Vagina (tissue), 2 donors: ENCODE measurements at places on chromosomes 11 and 22. TPM values are rescaled to one million over a fixed set of nuclear protein-coding genes. Genes with fewer than 3 reads are reported as not detected.

DNA sequence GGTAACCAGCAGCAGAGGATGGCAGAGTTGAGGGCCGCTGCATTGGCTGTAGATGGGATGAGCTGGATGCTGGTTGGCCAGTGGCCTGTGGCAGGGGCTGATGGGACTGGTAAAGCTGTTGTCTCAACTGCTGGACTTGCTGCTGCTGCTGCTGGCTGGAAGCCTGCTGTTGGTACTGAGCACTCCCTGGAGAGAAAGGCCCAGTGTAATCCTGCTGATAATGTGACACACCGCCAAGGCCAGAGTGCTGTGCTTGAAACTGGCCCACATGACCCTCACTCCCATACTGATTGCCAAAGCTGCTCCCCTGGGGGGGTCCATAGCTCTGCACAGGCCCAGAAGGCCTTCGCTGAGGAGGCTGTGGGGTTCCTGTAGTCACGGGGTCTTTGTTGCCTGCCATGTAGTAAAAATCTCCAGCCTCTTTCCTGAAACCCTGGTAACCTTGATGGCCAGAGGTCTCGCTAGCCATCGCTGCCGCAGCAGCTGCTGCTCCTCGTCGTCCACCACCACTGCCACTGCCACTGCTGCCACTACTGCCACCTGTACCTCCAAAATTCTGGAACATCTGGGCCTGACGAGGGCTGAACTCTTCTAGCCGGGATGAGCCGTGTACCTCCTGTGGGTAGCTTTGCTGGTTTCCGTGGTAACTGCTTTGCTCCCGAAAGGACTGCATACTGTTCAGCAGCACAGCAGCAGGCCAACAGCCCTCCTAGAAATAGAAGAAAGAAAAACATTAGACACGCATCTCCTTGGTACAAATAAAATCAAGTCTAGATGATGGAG lies 55.6 kb downstream of the TCF20 start:
- no peak for DNase-seq

- DNase-seq, result no peak
Observed at GRCh38 chr22:30044369-30044768, 35.9 kb upstream of the HORMAD2 start.

DNA sequence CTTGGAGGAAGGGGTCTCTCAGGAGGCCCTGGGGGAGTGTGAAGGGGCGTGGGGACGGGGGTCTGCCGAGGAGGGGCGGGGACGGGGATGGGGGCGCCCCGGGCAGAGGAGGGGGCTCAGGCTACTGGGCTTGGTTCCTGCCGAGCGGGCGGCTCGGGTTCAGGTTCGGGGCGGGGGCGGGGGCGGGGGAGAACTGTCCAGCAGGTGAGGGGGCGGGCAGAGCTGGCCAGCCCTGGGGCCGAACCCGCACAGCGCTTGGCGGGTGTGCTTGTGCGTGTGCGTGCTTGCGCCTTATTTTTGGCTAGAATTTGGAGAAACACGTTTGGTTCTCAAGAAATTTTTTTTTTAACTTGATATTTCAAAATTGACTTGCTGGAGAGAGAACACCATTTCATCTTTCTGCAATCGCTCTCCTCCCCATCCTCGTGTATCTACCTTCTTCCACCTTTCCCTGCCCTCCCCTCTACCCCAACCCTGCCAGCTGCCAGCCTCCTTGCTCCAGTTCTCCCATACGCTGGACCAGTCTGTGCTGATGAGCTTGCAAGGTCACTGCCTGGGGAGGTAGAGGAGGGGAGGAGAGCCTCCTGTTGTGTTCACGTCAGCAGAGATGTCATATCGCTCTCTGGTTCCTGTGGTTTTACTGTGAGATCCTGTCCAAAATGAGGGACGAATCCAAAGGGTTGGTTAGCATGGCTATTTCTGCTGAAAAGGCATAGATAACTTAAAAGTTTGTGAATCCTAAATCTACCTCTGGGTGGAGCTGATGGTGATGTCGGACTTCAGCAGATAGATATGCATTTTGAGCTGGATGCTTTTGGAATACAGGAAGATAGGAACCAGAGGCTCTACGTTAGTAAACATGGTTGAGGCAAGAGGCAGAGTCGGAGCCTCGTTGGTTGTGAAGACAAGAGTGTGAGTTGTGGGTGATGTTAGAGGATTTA lies 668 bp downstream of the MADD start:
- no peak for DNase-seq

DNA sequence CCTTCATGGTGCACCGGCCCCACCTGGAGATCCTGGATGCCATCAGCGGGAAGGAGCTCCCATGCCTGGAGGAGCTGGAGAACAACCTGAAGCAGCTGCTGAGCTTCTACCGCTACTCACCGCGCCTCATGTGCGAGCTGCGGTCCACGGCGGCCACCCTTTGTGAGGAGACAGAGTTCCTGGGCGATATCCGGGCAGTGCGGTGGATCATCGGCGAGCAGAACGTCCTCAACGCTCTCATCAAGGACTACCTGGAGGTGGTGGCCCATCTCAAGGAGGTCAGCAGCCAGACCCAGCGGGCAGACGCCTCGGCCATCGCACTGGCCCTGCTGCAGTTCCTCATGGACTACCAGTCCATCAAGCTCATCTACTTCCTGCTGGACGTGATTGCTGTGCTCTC lies 59.2 kb downstream of the SYT13 start:
- no peak for DNase-seq

CDC42EP1 gene
- total RNA-seq, result 46.2 TPM

SLC3A2 gene
- total RNA-seq, result 169 TPM

LRRC4C gene
- 5.6 TPM for total RNA-seq

TMEM132A gene
- total RNA-seq, result 6.1 TPM
